Caudate nucleus (tissue), 63 donors: ENCODE measurements at places on chromosomes 16 and 17.

- no peak for DNase-seq
These were observed 263.5 kb downstream of the ENGASE start for GRCh38 chr17:79338152-79338551.

- DNase-seq = no peak
These were observed 221.3 kb downstream of the CDH11 start for GRCh38 chr16:64900517-64900916.

DNA sequence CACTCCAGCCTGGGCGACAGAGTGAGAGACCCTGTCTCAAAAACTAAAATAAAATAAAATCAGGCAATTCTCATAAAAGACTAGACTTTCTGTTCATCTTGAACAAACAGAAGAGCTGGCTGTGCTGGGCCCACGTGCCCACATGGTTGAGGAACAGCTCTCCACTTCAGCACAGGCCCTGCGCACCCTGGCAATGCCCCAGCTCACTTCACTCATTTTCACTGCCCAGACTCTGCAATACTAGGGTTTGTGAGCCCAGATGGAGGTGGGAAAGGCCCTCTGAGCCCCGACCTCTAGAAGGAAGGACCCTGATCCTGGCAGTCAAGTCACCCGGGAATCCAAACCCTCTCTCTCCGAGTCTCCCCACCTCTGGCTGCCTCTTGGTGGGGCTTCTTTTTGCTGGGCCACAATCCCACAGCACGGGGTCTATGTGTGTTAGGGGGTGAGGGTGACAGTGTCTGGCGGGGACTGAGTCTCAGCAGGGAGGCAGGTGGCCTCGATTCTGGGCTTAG, 14.8 kb downstream of the MYLK3 start:
- DNase-seq = no peak

GRCh38 chr16:24537474-24538337, 1.7 kb upstream of the RBBP6 start:
- DNase-seq = no peak

- no peak for DNase-seq
These were observed 99.2 kb downstream of the NTN1 start for GRCh38 chr17:9120471-9120870.

DNA sequence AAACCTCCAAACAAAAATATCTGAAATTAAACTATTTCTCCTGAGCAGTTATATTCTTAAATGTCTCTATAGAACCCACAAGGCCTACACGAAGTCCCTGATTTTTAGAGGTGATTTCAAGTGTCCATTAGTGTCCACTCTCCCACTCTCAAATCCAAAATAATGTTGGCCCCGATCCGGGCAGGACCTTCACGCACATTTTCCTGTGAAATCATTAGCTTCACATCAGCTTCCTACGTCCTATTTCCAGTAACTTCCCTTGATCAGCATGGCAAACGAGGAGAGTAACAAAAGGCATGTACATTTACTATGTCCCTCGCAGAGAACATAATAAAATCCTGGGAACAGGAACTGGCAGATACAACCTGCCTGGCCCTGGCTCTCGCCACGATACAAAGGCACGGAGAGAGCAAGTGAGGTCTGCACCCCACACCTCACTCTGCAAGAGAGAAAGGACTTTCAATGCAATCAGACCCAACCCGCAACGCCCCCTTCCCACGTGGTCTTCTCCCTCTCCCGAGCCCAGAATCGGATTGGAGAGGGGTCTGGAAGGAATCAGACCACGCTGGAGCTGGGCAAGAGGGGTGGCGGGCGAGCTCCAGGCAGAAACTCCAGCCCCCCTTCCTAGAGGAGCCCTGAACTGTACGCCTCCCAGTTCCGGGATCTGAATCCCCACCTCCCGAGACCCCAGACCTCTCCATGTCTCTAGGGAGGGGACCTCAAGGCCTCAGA, 17.5 kb upstream of the C17orf78 start:
- no peak for DNase-seq
